ENCODE measurements at places on chromosomes 16 and 17.

GRCh38 chr17:49832840-49833599 is 14.8 kb downstream of the TAC4 start:
- no peak for DNase-seq

DNA sequence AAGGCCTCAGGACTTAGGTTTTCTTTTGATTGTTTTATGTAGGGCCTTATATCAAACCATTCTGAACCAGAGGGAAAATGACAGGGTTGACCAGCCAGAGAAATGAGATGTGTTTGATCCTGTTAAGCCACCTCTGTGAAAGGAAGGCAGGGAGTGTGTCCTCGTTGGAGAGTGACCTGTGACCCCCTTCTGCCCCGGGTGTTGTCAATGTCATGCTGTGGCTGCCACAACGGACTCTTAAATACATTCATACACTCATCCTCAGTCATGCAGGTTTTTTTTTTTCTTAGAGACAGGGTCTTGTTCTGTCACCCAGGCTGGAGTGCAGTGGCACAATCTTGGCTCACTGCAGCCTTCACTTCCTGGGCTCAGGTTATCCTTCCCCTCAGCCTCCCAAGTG is 6.1 kb downstream of the MYCBPAP start:
- DNase-seq = no peak

DNA sequence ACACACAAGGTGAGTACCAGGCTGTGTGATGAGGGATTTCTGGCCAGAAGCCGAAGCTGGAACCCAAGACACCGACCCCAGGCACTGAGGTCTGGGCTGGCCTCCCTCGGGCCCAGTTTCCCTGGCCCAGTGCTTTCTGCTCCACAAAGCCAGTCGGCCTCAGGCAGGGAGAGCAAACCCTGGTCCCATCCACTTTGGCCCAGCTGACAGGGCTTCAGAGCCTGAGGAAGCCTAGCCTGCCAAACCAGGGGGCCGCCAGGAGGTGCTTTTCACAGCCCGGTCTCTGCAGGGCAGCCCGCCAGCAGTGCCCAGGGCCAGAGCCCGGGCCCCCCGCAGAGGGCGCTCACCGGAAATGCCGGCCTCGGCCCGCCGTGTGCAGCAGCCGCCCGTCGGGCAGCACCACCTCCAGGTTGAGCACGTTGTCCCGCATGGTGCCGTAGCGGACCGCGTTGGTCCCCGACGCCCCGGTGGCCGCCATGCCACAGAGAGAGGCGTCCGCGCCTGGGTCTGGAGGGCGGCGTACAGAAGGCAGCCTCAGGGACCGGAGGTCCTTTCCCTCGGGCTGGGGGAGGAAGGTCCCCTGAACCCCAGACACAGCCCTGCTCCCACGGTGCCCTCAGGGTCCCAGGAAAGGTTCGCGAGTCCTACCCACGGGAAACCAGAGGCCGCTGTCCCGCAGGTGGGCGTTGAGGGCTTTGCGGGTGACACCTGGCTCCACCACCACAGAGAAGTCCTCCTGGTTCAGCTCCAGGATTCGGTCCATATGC is 2.2 kb downstream of the LDHD start:
- DNase-seq = no peak

DNA sequence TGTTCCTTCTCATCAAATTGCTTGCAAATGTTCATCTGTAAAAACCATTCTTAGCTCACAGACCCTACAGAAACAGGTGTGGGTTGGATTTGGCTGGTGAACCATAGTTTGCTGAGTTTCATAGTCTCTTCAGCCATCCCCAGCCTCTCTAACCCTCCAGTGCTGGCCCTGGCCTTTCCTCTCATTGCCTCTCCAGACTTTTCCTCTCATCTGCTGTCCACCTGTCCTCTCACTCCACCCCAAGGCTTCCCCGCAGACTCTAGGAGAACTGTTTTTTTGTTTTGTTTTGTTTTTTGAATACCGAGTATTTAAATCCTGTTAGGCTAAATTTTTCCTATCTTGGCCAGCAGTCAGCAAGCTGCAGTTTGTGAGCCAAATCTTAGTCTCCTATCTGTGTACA is 41.1 kb downstream of the MEOX1 start:
- no peak for DNase-seq

- DNase-seq = no peak
Observed at GRCh38 chr17:7004398-7005253, 7.8 kb upstream of the RNASEK start.

- no peak for DNase-seq
Observed at GRCh38 chr17:64252831-64253230, 10.2 kb downstream of the TEX2 start.

DNA sequence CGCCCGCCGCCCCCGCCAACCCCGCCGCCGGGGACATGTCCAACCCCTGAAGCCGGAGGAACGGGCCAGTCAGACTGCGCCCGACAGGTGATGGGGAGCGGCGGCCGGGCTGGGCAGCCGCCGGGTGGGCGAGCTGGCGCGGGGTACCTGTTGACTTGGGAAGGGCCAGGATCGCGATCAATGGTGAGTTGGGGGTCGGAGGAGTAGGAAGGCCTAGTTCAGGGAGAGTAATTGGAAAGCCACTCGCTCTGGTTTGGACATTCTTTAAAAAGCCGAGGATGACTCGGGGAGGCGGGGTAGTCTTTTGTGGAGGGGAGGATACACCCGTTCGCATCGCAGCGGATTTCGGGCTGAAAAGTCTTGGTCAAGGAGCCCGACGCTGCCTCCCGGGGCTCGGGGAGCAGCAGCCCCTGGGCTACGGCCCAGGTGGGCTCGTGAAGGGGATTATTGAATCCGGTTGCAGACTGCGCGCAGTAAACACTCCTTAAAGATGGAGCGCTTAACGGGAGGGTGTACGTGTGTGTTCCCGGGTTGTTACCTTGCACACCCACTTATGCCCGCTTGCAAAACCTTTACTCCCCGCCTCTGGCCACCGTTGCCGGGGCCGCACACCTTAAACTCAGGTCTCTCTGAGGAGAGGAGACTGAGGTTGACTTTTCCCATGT is 123.8 kb downstream of the GOSR1 start:
- DNase-seq = no peak

DNA sequence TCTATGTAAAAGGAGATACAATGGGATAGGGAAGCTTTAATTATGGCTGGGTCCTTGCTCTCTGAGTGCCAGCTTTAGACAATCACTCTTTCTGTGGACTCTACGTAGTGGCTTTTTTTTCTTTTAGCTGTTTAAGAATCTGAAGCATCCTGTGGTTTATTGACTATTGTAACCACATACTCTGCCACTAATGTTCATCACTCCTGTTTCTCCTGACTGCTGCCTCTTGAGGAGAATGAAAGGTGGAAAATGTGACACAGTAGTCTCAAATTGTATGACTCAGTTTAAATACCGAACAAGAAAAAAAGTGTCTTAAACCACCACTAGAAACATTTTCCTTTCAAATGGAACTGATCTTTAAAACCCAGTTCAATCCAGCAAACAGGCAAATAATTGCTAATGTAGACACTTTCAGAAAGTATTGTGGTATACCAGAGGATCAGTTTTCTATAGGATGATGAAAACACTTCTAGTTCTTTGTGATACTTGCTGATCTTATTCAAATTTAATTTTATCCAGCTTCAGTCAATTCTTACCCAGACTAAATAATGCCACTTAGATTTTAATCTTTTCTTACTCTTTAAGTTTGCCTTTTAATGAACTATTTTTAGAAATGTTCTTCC is 302.7 kb upstream of the PMFBP1 start:
- DNase-seq = peak; percentile 63

GRCh38 chr17:78168903-78169793 is 767 bp downstream of the SYNGR2 start:
- no peak for DNase-seq

DNA sequence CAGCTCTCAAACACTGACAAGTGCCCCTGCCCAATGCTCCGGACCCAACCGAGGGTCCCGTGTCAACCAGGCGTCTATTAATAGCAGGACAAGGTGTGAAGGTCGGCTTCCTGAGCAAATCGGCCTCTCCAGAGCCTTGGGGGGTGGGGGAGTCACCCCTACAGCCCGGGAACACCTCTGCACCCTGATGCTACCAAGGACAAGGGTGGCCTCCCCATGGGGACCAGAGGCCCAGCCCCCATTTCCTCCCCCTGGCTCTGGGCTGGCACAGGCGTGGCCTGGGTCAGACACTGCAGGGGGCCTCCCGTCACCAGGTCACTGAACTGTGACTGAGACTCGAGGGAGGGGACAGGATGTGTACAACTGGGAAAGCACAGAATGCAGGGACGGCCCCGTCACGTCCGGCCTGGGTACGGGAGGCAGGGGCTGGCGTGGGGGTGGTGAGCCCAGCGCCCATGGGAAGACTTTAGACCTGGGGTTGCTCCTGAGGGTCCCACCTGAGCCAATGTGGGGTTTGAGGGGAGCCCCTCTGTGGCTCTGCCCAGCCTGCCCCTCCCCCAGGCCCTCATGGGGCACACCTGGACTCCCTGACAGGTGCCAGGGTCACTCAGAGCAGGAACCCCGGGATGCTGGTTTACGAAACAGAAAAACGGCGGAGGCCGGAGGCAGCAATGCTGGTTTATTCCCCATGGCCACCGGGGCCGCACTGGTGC is 579 bp upstream of the CYBA start:
- no peak for DNase-seq

GRCh38 chr16:27083861-27084261 is 17.1 kb downstream of the C16orf82 start:
- no peak for DNase-seq

DNA sequence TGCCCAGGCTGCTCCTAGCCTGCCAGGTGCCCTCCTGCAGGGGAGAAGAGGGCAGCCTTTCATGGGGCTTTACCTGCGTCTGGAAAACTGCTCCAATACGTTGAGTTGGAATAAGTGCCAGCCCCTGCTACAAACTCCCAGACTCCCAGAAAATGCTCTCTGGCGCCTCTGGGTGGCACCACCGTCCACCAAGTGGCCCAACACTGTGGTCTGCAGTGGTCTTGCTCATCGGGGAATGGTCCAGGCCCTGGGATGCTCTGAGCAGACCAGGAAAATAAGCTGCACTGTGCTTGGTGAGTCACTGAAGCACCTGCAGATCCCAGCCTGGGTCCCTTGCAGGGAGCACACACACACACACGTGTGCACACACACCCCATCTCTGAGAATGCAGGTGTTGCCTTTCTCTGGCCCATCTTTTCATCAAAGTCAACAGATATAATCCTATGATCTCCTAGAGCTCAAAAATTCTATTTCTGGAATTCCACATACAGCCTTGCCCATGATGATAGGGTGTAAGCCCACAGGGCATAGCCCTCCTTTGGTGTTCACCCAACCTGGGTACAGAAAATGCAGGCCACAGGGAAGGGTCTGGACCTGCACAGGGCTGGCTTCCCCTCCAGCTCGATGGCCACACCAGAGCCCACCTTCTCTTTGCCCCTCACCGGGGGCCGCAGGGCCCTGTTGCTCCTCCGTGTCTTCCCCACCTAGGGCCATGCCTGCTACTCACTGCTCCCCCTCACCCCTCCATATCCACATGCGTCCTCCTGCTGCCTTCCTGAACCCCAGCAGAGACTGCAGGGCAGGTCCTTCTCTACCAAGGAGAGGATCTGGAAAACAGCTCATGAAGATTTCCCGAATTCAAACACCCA is 20.5 kb downstream of the CDIP1 start:
- no peak for DNase-seq

- no peak for DNase-seq
Observed at GRCh38 chr17:75777296-75777922, 7.2 kb upstream of the UNK start.

DNA sequence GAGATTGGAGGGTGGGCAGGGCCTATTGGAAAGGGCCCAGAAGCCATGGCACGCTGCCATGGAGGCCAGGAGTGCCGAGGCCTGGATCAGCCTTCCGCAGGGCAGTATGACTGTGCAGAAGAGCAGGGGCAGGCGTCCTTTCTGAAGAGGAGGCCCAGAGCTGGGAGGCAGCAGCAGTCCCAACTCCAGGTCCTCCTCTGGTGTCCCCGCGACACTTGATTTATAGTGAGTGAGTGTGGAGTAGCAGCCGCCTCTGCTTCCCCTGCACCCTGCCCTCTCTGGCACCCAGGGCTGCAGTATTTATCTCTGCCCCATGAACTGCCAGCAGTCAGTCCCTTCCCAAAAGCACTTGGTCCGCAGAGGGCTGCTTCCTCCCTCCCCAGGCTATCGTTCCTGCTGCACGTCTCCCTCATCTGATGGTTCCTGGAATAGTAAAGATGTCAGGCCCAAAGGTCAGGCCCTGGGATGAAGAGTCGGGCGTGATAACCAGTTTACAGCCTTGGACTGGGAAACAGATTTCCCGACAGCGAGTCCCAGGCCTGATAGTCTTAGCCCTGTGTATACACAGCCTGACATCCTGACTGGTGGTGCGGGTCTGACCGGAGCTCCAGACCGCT is 32.9 kb downstream of the PGS1 start:
- no peak for DNase-seq

All from AG04449 (cell line).